ENCODE measurements at places on chromosomes 1 and 21.

GRCh38 chr1:192201303-192201702 is 43.0 kb downstream of the RGS18 start:
- peak; percentile 32 for DNase-seq

- no peak for DNase-seq
Observed at GRCh38 chr1:71232166-71232763, 151.4 kb upstream of the ZRANB2 start.

- DNase-seq = no peak
Observed at GRCh38 chr1:21495225-21495820, 13.9 kb upstream of the ALPL start.

DNA sequence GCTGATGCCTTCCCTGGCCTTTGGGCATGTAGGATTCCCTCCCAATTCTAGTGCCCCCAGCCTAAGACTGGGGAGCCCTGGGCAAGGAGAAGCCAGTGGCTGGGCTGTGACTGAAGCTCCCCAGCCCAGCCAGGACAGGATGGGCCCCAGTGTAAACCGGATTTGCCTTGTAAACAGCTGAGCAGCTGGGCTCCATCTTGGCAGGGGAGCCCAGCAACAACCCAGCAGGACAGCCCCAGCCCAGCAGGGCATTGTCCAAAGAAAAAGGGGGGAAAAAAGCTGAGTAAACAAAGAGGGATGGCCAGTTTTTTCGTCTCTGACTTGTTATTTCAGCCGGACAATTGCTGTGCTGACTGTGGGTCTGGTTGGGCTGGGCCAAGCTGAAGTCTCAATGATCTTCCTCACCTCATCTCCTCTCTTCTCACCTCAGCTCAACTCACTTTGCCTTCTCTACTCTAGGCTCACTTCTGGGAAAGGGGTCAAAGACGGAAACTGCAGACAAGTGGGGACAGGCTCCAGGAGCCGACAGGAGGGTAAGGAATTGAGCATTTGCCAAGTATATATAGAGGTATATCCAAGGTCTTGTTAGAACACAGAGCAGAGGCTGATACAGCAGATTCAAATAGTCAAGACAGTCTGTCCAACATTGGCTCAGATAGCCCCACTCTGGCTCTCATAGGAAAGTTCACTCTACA is 97.7 kb downstream of the TMEM53 start:
- peak; percentile 64 for DNase-seq

- DNase-seq = no peak
Observed at GRCh38 chr1:84720221-84720780, 30.0 kb upstream of the SSX2IP start.

- no peak for DNase-seq
Observed at GRCh38 chr1:101965341-101965740, 31.4 kb downstream of the OLFM3 start.

DNA sequence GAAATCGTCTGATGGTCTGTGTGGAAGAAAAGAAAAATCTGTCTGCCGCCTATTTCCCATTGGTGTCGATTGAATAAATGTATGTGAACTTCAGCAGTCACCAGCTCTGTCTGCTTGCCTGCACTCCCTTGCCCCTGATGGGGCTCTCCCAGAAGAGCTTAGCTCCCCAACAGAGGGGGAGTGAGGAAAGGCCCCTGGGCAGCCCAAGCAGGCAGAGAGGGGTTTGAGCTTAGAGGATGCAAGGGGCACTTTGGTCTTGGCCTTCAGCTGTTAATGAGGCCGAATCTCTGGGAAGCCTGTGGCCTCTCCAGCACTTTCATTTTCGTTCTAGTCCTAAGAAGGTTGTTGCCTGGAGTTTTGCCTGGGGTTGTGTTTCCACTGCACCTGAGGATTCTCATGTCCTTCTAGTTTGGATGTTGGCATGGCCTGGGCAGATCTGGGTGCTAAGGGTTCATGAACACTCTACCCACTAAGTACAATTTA is 2.8 kb downstream of the FOXD2 start:
- no peak for DNase-seq

GRCh38 chr1:198620951-198621824 is 17.7 kb upstream of the PTPRC start:
- DNase-seq = no peak

GRCh38 chr1:203034422-203035110 is 8.3 kb downstream of the PPFIA4 start:
- no peak for DNase-seq

DNA sequence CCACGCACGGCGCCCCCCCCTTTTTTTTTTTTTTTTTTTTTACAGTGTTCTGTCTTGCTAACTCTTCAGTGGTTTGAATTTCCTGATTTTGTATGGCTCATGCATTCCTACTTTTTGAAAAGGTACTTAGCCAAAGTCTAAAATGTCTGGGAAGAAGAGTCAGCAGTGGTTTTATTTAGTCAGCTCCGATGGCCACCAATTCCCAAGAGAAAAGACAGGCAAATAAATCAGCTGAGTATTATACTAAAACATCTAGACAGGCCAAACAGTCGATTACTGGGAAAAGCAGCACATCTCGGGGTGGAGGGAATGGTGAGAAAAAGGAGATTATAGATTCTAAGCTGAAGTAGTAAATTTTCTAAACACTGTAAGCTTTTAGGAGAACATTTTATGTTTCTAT is 192.5 kb upstream of the ZRANB2 start:
- no peak for DNase-seq

DNA sequence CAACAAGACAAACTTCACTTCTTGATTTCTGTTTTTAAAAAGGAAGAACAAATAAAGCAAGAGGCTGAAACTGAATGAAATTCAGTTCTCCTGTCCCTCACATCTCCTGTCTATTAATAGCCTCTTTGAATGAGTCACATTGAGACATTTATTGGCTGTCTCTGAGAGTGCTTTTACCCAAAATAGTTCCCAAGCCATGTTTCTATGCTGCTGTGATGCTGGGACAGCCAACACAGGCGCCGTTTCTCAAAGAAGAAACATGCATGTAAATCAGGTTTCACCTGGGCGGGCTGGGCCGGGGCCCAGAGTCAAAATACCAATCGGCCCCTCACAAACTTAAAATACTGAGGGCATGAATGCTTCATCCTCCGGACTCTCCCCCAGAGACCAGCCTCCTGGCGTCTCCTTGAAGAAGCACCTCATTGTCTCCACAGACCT is 105.2 kb downstream of the EDEM3 start:
- no peak for DNase-seq

DNA sequence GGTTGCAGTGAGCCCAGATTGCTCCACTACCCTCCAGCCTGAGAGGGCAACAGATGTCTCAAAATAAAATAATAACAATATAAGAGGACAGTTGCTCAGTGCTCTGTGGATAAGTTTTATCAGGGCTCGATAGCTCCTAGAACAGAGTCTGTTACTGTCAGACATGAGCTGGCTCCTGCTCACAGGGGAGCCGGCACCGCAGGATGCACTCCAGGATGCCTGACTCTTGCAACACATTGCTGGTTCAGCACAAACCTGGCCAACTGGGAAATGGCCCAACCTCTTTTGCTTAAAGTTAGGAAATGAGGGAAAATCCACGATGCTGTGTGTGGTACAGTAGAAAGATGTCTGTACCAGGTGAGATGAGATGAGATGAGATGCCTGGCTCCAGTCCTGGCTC is 5.8 kb upstream of the CTSE start:
- no peak for DNase-seq

Measured in DMS53 (cell line).